ENCODE measurements at places on chromosomes 1 and 21. TPM values are rescaled to one million over a fixed set of nuclear protein-coding genes. Genes with fewer than 3 reads are reported as not detected.

EPHA2 gene
- total RNA-seq: 3.3 TPM

KRTAP19-3 gene
- not detected for total RNA-seq

- peak overlapping the region; percentile 76 for H3K27ac ChIP-seq
- peaks cover 7% of the 10 kb centered on the region for H3K4me1 ChIP-seq
- peak; percentile 83 for DNase-seq
Observed at GRCh38 chr1:83641796-83642443, 357.0 kb downstream of the TTLL7 start.

DNA sequence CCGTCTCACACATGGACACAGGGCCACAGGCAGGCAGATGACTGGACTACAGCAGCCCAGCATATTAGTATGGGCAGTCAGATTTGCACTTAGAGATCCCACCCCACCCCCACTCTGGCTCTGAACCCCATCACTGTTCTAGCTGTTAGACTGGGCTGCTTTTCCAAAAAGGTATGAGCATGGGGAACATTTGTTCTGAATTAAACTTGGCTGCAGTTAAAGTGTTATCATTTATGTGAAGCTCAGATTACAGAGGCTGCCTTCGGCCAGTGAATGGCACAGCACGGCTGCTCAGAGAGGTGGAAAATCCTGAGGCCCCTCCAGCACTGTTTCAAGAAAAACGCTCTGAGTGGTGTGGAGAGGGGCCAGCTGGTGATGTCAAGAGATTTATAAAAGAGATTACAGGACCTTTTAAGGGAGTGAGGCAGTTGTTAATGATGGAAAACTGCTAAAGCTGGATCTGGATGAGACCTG, 6.9 kb upstream of the NOS1AP start:
- H3K36me3 ChIP-seq: no peaks in the 10 kb centered on the region
- no peak overlapping the region for H3K27ac ChIP-seq
- peaks cover 2% of the 10 kb centered on the region for H3K27me3 ChIP-seq

DNA sequence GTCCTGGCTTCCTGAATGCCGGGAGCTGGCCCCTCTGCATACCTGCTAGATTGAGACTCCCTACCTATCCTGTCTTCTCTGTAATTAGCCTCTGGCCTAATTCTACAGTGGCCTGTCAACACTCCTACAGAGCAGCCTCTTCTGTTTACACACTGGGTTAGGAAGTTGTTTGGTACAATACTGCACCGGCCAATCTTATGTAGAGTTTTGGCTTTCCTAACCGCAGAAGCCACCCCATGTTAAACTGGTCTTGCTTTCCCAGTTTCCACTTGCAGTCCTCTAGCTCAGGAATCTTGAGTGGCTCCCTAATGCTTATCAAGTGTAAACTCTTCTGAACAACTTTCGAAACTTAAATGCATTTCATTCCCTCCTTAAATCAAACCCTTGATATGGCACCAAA, 42.8 kb downstream of the DPH5 start:
- no peak for DNase-seq
- H3K4me3 ChIP-seq: no peak overlapping the region
- no peaks in the 10 kb centered on the region for H3K4me1 ChIP-seq
- H3K36me3 ChIP-seq: no peaks in the 10 kb centered on the region
- no peak overlapping the region for H3K27ac ChIP-seq

GRCh38 chr1:153717330-153717729, 10.5 kb upstream of the INTS3 start:
- H3K36me3 ChIP-seq: no peaks in the 10 kb centered on the region
- H3K27me3 ChIP-seq: peaks cover 4% of the 10 kb centered on the region
- H3K27ac ChIP-seq: no peak overlapping the region
- H3K4me1 ChIP-seq: no peaks in the 10 kb centered on the region

- no peaks in the 10 kb centered on the region for H3K36me3 ChIP-seq
- no peak within 1 kb of the TSS for H3K27ac ChIP-seq
- DNase-seq: no peak
- H3K27me3 ChIP-seq: no peaks in the 10 kb centered on the region
- H3K4me1 ChIP-seq: no peaks in the 10 kb centered on the region
- H3K4me3 ChIP-seq: no peak within 1 kb of the TSS
Observed at GRCh38 chr1:178496410-178497135, at the start of gene CLEC20A. Gene CLEC20A (minus strand): TSS chr1:178496964. CDS start chr1:178496939, 25 bp downstream.

GRCh38 chr1:2871246-2871815, 69.8 kb upstream of the TTC34 start:
- peaks cover 21% of the 10 kb centered on the region for H3K4me1 ChIP-seq
- H3K4me3 ChIP-seq: no peak overlapping the region
- DNase-seq: no peak
- H3K27me3 ChIP-seq: peaks cover 26% of the 10 kb centered on the region

All from muscle of leg (tissue), 16 donors.